ENCODE measurements at places on chromosomes 7 and 10. TPM values are rescaled to one million over a fixed set of nuclear protein-coding genes. Genes with fewer than 3 reads are reported as not detected.

DNA sequence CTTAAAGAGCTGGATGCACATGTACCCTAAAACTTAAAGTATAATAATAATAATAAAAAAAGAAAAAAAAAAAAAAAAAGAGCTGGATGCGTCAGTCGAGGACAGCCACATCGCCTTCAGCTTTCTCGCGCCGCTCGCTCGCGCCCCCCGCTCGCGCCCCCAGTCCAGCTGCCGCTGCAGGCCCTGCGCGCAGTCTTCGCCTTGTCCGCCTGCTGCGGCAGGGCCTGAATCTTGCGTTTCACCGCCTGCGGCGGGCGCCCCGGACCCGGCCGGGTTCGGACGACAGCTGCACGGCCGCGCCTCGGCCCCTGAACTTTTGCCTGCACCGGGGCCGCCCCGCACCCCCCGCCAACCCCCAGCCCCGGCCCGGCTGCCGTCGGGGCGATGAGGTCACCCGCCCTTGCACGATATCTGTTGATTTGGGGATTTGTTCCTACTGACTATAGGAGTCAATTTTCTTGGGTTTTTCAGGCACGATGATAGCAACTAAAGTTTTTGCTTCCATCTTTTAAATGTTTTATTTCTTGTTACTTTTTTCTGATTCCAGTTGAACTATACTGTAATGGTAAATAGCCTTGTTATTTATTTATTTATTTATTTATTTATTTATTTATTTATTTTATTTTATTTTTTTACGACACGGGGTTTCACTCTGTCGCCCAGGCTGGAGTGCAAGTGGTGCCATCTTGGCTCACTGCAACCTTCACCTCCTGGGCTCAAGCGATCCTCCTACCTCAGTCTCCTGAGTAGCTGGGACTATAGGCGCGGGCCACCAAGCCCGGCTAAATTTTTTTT lies 33.5 kb upstream of the CPN1 start:
- no peaks in the 10 kb centered on the region for H3K27me3 ChIP-seq
- H3K4me1 ChIP-seq: no peaks in the 10 kb centered on the region
- no peak overlapping the region for H3K27ac ChIP-seq
- no peak overlapping the region for H3K4me3 ChIP-seq
- H3K36me3 ChIP-seq: no peaks in the 10 kb centered on the region

GRCh38 chr10:78407009-78407711 lies 373.5 kb downstream of the RPS24 start:
- H3K36me3 ChIP-seq: no peaks in the 10 kb centered on the region
- no peak overlapping the region for H3K27ac ChIP-seq
- peak overlapping the region; percentile 53 for H3K4me3 ChIP-seq
- H3K27me3 ChIP-seq: peaks cover 28% of the 10 kb centered on the region

DNA sequence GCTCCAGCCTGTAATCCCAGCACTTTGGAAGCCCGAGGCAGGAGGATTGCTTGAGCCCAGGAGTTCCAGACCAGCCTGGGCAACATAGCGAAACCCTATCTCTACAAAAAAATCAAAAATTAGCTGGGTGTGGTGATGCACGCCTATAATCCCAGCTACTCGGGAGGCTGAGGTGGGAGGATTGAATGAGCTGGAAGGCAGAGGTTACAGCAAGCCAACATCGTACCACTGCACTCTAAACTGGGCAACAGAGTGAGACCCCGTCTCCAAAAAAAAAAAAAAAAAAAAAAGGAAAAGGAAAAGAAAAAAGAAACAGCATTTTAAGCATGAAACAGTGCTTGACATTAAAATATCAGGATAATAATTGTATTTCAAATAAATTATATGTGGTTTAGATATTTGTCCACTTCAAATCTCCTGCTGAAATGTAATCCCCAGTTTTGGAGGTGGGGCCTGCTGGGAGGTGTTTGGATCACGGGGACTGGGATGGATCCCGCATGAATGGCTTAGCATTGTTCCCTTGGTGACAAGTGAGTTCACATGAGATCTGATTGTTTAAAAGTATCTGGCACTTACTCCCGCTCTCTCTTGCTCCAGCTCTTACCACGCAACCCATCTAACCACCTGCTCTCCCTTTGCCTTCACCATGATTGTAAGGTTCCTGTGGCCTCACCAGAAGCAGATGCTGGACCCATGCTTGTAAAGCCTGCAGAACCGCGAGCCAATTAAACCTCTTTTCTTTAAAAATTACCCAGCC lies 103.4 kb downstream of the SRPK2 start:
- no peak overlapping the region for H3K27ac ChIP-seq
- H3K4me1 ChIP-seq: no peaks in the 10 kb centered on the region
- H3K27me3 ChIP-seq: no peaks in the 10 kb centered on the region
- DNase-seq: no peak
- H3K4me3 ChIP-seq: no peak overlapping the region

PLAU gene
- 1,570 TPM for total RNA-seq

SPDYE11 gene
- total RNA-seq: not detected

All from PC-3 (cell line).